ENCODE measurements at places on chromosomes 11 and 22. TPM values are rescaled to one million over a fixed set of nuclear protein-coding genes. Genes with fewer than 3 reads are reported as not detected.
A peak's percentile ranks its signal among the peaks of the same experiment; 100 is the strongest.

MPZL3 gene
- 1.5 TPM for total RNA-seq

DDTL gene
- total RNA-seq, result 3.3 TPM

RAD9A gene
- total RNA-seq, result 51.7 TPM

GRCh38 chr11:91312541-91312940 is 912.1 kb upstream of the FAT3 start:
- H3K27ac ChIP-seq, result no peak overlapping the region
- H3K36me3 ChIP-seq, result no peaks in the 10 kb centered on the region
- H3K4me1 ChIP-seq, result no peaks in the 10 kb centered on the region
- no peak for DNase-seq

- H3K4me1 ChIP-seq, result no peaks in the 10 kb centered on the region
- H3K27ac ChIP-seq, result no peak overlapping the region
- H3K36me3 ChIP-seq, result no peaks in the 10 kb centered on the region
- no peaks in the 10 kb centered on the region for H3K27me3 ChIP-seq
- no peak for DNase-seq
- H3K4me3 ChIP-seq, result no peak overlapping the region
Observed at GRCh38 chr22:45846952-45847351, 130.0 kb downstream of the WNT7B start.

GRCh38 chr11:10267821-10268220 is 26.2 kb downstream of the SBF2 start:
- H3K27ac ChIP-seq, result no peak overlapping the region
- H3K4me1 ChIP-seq, result peaks cover 2% of the 10 kb centered on the region
- H3K4me3 ChIP-seq, result no peak overlapping the region
- H3K36me3 ChIP-seq, result no peaks in the 10 kb centered on the region
- no peaks in the 10 kb centered on the region for H3K27me3 ChIP-seq

DNA sequence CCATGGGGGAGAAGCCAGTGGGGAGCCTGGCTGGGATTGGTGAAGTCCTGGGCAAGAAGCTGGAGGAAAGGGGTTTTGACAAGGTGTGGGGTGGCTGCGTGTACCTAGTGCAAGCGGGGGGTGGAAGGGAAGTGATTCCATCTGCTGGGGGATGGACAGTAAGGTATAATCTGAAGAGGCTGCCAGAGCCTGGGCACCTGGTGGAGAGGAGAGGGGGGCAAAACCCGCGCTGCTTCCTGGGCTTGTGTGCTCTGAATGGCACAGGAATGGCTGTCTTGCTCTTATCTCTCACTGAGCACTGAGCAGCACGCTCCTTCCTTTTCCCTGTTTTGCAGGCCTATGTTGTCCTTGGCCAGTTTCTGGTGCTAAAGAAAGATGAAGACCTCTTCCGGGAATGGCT is 988 bp downstream of the BANF1 start:
- no peaks in the 10 kb centered on the region for H3K27me3 ChIP-seq
- H3K36me3 ChIP-seq, result no peaks in the 10 kb centered on the region
- H3K4me1 ChIP-seq, result peaks cover 5% of the 10 kb centered on the region
- DNase-seq, result no peak
- H3K4me3 ChIP-seq, result peak overlapping the region; percentile 74
